ENCODE measurements at places on chromosomes 16 and 17.

DNA sequence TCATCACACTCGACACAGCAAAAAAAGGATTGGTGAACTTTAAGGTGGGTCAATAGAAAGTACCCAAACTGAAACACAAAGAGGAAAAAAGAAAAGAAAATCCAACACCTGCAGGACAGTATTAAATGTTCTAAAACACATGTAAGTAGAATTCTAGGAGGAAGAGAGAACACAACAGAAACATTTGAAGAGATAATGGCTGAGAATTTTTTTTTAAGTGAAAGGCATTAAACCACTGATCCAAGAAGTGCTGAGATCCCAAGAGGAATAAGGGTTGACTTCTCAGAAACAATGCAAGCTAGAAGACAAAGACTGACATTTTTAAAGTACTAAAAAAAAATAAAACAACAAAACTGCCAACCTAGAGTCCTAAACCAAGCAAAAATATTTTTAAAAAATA lies 31.6 kb downstream of the VPS53 start:
- DNase-seq, result no peak

- no peak for DNase-seq
Observed at GRCh38 chr17:40820228-40820838, 2.1 kb downstream of the KRT10 start.

- no peak for DNase-seq
Observed at GRCh38 chr17:17437461-17437860, 39.3 kb upstream of the MED9 start.

GRCh38 chr17:4748686-4749085 lies 9.0 kb upstream of the CXCL16 start:
- DNase-seq, result no peak

DNA sequence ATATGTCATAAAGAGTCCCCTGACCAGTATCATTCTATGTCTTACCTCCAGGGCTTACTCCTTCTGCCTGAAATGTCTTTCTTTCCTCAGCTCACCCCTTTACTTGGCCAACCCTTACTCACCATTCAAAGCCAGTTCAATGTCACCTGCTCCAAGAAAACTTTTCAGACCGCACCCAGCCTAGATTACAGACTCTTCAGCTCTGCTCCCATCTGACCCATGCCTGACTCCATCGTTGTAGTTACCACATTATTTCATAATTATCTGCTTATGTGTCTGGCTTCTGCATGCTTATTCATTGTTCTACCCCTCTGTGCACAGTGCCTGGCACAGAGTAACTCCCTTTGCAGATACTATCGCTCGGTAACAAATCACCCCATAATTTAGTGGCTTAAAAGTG lies 62.5 kb upstream of the TOB1 start:
- DNase-seq, result no peak

GRCh38 chr16:12896562-12896961 lies 4.8 kb upstream of the SHISA9 start:
- DNase-seq, result no peak

DNA sequence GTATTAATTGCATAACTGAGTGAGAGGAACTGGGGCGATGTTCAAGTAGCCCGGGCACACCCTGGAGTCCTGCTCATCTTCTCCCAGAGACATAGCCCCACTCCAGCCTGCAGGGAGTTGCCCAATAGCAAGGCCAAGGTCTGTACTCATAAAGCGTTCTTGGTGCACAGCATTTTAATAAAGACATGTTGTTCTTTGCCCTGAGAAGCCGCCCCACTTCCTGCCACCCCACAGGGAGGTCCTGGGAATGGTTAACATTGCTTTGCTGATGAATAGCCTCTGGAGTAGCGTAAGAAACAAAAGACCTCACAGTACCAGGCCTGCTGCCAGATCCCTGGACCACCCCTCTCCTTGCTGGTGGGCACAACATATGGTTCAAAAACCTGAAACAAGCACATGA lies 21.6 kb upstream of the CDH1 start:
- no peak for DNase-seq

GRCh38 chr17:78101542-78101941 lies 27.0 kb downstream of the TMC6 start:
- DNase-seq, result no peak

GRCh38 chr17:48631693-48632578 lies 5.8 kb upstream of the HOXB9 start:
- no peak for DNase-seq

DNA sequence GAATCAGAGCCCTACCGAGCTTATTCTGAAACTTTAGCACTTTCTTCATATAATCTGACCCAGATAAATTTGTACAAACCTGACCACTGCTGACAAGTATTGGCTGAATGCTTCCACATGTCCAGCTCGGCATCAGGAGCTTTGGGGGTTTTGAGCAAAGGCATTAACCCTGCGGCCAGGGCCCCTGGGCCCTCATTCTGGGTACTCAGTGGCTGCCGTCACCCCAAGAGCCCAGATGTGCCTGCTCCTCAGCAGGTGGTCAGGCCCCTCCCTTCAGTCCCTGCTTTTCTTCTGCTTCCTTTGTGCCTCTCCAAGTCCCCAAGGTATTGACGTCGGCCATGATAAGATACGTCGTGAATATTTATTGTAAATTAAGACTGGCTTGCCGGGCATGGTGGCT lies 47.3 kb upstream of the CHMP6 start:
- no peak for DNase-seq

DNA sequence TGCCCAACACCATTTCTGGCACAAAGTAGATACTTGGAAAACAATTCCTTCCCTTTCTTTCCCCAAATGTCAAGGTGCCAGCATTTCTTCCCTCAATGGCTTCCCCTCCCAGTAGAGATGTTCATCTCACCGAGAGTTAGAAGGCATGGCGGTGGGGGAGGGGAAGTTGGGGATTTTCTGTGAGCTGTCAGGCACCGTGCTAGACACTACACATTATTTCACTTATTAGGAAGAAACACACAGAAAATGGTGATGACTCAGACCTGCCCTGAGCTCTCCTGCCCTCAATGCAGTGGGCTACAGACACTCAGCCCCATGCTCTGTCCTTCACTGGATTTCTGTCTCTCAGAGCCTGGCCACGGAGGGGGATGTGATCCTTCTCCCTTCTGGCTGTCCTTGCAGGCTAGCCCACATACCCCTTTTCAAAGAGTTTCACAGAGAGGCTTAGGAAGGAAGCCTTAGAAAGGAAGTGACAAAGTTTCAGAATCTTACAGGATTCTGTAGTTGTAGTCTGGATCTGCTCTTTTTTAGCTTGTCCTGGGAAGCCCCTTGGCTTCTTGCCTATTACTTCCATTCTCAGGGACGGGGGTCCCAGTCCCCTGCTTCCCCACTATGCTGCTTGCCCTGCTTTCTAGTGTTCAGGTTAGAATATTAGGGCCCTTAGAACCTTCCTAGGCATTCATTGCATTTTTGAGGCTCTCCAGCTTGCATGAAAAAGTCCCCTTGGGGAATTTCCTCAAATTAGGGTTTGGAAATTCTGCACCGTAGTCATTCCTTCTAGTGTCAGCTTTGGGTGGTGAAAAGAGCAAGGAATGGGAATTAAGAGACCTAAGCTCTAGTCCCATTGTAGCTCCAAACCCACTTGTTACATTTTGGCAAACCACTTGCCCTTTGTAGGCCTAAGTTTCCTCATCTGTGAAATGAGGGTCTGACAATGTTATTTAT lies 12.2 kb upstream of the CCL5 start:
- no peak for DNase-seq

GRCh38 chr16:8374586-8375231 lies 215.6 kb downstream of the TMEM114 start:
- DNase-seq, result no peak

DNA sequence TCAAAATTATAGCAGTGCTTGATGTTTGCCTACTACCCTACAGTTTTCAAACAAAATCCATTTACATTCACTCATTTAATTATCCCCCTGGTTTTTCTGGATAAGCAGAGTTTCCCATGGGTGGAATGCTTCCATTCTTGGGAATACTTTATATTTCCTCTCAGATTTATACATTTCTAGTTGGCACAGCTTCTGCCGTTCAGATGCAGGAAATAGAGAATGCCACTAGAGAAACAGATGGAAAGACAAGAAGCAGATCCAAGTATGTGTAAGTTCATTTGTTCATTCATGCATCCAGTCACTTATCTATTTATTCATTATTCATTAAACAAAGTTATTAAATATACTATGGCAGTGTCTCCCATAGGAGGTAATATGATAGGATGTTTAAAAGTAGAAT lies 65.0 kb upstream of the CACNG5 start:
- no peak for DNase-seq

DNA sequence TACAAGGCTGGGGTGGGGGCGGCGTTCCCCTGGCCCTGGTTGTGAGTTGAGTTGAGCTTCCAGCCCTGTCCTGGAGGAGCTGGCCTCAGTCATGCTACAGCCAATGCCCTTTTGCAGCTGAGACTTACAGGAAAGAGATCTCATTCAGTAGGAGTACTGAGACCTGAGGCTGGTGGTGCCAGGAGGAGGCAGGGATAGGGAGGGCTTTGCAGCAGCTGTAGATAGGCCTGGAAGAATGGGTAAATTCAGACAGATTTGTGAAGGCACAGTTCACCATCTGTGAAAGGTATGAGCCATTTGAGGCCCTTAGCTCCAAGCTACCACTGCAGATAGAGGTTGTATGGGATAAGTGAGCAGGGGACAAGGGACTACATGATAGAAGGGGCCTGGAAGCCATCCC lies 5.6 kb downstream of the STX4 start:
- no peak for DNase-seq

DNA sequence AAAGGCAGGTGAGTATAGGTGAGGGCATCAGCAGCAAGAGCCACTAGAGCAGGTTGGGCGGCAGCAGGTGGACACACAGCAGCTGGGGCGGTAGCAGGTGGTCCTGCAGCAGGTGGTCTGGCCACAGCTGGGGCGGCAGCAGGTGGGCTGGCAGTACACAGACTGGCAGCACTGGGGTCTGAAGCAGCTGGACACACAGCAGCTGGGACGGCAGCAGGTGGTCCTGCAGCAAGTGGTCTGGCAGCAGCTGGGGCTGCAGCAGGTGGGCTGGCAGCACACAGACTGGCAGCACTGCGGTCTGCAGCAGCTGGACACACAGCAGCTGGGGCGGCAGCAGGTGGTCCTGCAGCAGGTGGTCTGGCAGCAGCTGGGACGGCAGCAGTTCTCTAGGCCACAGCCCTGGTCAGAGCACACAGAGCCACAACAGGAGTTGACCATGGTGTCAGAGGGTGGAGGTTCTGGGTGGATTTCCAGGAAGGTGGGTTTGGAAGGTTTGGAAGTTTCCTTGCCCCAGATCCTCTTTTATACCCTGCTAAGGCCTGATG lies at the start of gene KRTAP4-2:
Gene KRTAP4-2, minus strand, starts transcription at position 495 of the 545 bp plus-strand sequence. Its CDS starts 57 bp downstream, at position 438.
- DNase-seq, result peak; percentile 56

- DNase-seq, result no peak
Observed at GRCh38 chr17:40056379-40057015, 2.3 kb upstream of the MED24 start.

DNA sequence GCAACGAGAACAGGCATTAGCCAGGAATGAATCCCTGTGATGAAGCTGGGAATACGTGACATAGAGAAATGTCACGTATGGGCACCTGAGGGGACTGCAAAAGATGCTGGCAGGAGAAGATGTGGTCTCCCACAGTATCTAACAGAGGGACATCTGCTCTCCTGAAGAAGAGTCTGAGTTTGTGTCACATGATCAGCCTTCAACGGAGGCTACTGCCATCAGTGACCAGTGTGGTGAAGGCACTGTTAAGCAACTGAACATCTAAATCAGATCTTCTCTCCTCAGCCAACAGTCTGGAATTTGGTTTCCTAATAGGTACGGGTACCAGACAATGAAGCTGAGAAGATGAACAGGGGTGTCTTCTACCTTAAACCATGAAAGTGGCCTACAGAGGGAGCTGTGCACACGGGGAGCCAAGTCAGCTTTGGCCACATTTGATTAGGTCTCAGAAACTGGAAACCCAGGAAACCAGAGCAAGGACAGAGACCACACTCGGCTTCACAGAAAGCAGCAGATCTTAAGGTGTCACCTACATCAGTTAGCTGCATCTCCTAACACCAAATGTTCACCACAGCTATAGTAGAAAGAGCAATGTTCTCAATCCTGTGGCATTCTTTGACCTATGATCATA lies 41.8 kb downstream of the BRD7 start:
- no peak for DNase-seq

DNA sequence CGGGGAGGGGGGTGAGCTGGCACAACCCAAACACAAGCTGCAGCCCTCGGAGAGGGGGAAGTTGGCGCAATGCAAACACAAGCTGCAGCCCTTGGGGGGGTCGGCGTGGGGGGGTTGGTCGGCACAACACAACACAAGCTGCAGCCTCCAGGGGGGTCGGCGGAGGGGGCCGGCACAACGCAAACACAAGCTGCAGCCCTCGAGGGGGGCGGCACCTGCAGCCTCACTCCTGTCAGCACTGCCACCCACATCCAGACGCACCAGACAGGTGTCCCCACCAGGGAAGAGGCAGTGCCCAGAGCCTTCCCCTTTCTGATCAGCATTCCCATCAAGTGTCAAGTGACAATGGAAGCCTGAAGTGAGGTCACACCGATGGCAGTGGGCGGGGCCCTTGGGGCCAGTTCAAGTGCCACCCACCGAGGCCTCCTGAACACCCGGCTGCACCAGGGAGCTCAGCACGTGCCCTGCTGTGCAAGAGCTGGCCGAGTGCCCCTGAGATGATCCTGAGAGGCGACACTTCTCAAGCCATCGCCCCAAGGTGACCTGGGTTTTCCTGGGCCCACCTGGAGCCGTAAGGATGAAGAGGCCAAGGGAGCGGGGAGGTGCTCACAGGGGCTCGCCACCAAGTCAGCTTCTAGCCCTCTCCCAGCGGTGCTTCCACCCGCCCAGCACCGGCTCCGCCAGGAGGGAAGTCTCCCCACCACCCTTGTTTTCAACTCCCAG lies 59.3 kb downstream of the KLHDC4 start:
- DNase-seq, result peak; percentile 77

DNA sequence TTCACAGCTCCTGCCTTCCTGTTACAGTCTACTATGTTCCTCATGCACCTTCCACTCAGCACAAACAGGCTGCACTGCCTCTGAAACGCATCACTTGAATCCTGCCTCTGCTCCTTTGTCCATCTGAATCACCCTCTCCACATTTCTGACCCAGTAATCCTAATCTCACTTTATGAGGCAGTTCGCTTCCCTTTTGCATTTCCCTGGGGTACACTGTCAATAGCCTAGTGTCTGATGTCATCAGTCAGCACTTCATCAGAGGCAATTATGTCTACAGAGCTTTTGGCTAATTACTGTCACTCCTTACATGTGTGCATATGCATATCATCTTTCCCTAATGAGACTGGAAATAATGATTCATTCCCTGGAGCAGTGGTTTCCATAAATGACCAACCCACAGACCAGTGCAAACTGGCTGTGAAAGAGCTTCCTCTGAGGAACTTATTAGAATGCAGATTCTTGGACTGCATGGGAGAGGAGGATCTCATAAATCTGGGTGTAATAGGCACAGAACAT lies 23.6 kb downstream of the CA4 start:
- no peak for DNase-seq

GRCh38 chr17:37802712-37803416 lies 58.0 kb upstream of the HNF1B start:
- DNase-seq, result no peak

DNA sequence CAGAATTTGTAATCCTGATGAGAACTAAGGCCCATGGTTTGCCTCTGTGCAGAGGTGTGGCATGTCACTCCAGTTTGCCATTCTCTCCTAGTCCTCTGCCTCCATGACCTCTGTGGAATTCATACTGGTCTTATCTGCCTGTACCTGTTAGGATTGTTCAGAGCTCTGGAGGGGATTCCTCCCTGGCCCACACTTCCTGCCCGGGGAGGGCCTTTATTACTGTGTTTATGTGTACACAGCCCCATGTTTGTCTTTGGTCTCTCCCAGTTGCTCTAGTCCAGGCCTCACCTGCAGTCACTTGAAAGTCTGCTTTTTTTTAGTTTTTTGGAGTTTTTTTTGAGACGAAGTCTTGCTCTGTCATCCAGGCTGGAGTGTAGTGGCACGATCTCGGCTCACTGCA lies 36.4 kb downstream of the RHBDL3 start:
- no peak for DNase-seq
